Jurkat, Clone E6-1 (cell line): ENCODE measurements at places on chromosomes 16 and 17.

- no peak for DNase-seq
Observed at GRCh38 chr17:39994448-39994847, 13.8 kb downstream of the PSMD3 start.

- DNase-seq = no peak
Observed at GRCh38 chr16:28181515-28181914, 30.2 kb downstream of the XPO6 start.

GRCh38 chr17:74250324-74250995, 23.6 kb upstream of the DNAI2 start:
- DNase-seq = no peak

GRCh38 chr17:10628756-10629155, 28.4 kb downstream of the MYH3 start:
- DNase-seq = no peak

- no peak for DNase-seq
Observed at GRCh38 chr17:55990332-55991006, 162.8 kb upstream of the ANKFN1 start.

- DNase-seq = no peak
Observed at GRCh38 chr16:14961405-14962186, 13.2 kb upstream of the PDXDC1 start.

GRCh38 chr17:83113381-83113780, 34.0 kb downstream of the METRNL start:
- no peak for DNase-seq

- peak; percentile 60 for DNase-seq
Observed at GRCh38 chr17:49557312-49558024, 18.2 kb upstream of the NXPH3 start.

DNA sequence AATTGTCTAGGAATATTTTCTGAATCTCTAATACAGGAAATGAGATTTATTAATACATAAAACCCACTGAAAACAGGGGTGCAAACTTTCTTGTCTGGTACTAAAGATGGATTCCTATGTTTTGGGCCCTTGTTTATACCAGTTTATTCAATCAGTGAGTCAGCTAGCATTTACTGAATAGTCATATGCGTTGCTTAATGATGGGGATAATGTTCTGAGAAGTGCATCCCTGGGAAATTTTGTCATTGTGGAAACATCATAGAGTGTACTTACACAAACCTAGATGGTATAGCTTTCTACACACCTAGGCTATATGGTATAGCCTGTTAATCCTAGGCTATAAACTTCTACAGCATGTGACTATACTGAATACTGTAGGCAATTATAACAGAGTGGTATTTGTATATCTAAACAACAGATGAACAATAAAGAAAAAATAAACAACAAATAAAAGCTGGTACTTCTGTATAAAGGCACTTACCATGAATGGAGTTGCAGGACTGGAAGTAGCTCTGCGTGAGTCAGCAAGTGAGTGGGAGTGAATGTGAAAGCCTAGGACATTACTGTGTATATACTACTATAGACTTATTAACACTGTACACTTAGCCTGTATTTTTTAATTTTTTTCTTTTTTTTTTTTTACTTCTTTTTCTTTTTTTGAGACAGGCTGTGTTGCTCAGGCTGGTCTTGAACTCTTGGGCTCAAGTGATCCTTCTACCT, 63.7 kb downstream of the SIAH1 start:
- no peak for DNase-seq

DNA sequence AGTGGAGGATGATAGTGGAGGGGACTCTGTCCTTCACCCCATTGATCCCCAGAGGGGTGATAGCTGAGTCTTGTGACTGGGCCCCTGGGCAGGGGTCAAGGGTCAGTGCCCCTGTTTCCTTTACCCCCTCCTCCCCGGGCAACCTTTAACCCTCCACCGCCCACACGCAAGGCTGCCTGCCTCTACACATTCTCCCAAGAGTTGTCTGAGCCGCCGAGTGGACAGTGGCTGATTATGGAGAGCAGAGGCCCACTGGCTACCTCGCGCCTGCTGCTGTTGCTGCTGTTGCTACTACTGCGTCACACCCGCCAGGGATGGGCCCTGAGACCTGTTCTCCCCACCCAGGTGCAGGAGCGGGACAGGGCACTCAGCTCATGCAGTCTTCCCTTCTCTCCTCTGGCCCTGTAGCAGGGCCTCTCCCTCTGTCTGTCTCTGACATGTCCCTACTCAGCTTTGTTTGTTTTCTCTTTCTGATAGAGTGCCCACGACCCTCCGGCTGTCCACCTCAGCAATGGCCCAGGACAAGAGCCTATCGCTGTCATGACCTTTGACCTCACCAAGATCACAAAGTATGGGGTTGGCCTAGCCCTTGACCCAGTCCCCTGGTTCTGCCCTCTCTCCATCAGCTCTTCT, at the start of gene SHBG:
SHBG (plus strand) TSS at position 197 of the 633 bp plus-strand sequence; CDS start at position 235, 38 bp downstream.
- no peak for DNase-seq

DNA sequence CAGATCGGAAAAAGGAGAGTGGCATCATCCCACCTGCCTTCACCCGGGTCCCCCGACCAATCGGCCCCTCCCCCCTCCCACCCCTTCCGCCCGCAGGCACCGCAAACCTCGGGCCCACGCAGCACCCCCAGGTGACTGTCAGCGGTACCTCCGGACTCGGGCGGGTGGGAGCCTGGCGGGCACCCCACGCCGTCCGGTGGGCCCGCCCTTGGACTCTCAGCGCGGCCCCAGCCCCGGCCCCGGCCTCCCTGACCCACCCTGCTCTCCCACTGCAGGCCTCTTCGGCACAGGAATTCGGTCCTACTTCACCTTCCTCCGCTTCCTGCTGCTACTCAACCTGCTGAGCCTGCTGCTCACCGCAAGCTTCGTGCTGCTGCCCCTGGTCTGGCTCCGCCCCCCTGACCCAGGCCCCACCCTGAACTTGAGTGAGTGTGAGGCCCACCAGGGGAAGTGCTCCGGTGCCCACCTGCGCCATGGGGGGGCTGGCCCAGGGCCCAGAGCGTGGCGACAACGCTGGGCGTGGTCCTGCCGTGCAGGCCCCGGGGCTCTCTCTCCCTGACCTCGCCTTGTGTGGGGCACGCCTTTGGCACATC, 1.6 kb downstream of the TMC8 start:
- peak; percentile 81 for DNase-seq

- no peak for DNase-seq
Observed at GRCh38 chr16:26505496-26505895, 561.2 kb upstream of the C16orf82 start.

GRCh38 chr16:79794941-79795340, 194.4 kb upstream of the MAF start:
- DNase-seq = no peak

GRCh38 chr16:85054948-85055492, 27.4 kb downstream of the KIAA0513 start:
- no peak for DNase-seq

GRCh38 chr16:10509534-10510025, 70.8 kb downstream of the EMP2 start:
- peak; percentile 76 for DNase-seq

GRCh38 chr17:17454276-17454675, 22.5 kb upstream of the MED9 start:
- DNase-seq = no peak

DNA sequence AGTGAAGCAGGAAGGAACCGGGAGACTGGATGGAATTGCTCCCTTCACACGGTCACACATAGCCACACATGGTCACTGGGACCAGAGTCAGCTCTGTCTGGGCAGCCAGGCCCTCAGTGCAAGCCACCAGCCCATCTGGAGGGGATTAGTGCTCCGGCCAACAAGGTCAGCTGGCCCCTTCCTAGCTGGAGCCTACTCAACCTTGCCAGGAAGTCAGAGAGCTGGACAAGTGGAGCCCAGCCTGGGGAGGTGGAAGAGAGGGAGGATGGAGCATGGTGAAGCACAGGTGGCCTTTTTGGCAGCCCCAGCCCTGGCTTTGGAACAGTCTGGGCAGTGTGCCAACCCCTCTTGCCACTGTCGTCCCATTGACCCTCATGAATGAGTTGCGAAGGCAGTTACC, 3.7 kb upstream of the CACNA1G start:
- DNase-seq = no peak

- no peak for DNase-seq
Observed at GRCh38 chr16:24988593-24989338, 26.4 kb downstream of the ARHGAP17 start.

DNA sequence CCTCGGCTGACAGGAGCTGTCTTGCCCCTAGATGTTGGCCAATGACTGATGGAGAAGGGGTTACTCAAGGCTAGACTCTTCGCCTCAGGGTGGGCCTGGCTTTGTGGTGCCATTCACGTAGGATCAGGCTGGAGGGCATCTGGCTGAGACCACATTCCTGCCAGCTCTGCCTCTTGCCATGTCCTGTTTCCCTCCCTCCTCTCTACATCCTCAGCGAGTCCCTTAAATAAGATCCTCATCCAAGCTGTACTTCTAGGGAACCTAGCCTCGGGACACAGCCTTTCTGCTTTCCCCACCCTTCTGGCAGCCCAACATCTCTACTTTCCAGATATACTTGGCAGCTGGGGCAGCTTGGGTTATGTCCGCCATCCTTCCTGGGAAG, 27.9 kb upstream of the EFCAB13 start:
- DNase-seq = no peak

DNA sequence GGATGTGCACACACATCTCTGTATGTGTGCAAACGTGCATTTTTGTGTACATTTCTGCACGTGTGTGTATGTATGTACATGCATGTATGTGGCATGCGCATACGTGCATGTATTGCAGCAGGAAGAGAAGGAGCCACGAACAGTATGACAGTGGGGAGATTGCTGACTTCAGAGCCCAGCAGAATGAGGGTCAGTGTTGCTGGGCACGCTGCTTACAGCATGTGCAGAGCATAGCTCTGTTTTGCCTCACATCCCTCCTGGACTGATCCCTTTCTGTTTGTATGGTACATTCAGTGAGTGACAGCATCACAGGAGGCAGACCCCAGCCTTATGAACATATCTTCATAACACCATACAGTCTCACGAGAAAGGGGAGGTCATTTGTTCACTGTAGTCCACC, 934.0 kb upstream of the EEF2KMT start:
- no peak for DNase-seq

DNA sequence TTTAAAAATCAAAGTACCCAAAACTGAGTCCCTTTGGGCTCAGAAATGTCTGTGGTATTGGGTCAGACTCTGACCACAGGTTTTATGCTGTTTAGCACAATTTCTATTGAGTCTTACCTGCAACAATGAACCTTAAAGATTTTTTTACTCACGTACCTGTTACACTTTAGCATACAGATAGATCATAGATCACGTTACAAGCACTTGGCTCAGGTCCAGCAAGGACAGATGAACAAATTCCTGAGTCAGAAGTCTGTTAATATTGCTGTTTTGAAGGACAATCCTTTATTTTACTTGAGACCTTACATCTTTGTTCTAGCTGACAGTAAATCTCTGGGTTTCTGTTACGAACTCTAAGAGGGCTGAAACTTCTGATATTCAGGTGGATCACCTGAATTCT, 12.8 kb downstream of the SLC7A6OS start:
- DNase-seq = no peak

DNA sequence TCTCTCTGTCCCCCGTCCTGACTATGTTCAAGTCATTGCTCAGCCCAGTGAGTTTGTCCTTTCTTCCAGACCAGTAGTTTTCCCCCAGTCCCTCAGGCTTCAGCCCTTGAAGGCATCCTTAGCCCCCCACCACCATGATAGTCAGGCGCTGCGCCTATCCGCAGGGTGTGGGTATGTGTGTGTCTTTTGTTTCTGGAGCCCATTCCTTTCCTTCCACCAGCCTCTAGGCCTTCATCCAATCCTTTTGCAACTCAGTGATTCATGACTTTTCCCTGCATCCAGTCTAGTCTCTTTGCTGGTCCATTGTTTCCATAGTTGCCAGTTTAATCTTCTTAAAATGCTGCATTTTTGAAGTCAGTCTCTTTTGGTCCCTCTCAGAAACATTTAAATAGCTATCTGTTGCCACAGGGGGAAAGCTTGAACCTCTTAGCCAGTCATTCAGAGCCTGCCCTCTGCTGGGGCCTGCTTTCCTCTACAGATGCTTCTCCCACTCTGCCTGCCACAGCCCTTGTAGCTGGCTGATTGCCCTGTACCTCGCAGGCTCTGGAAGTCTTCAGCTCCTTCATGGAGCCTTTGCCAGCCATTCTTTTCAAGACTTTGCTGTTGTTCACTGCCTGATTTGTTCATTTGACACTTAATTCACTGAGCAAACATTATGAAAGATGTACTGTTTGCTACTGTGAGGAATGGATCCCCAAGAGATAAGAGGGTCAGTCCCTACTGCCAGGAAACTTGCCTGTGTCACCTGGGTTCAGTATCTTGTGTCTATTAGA, 55.9 kb upstream of the ADCY7 start:
- DNase-seq = peak; percentile 65

GRCh38 chr17:35057332-35057915, 6.1 kb downstream of the RFFL start:
- DNase-seq = no peak

DNA sequence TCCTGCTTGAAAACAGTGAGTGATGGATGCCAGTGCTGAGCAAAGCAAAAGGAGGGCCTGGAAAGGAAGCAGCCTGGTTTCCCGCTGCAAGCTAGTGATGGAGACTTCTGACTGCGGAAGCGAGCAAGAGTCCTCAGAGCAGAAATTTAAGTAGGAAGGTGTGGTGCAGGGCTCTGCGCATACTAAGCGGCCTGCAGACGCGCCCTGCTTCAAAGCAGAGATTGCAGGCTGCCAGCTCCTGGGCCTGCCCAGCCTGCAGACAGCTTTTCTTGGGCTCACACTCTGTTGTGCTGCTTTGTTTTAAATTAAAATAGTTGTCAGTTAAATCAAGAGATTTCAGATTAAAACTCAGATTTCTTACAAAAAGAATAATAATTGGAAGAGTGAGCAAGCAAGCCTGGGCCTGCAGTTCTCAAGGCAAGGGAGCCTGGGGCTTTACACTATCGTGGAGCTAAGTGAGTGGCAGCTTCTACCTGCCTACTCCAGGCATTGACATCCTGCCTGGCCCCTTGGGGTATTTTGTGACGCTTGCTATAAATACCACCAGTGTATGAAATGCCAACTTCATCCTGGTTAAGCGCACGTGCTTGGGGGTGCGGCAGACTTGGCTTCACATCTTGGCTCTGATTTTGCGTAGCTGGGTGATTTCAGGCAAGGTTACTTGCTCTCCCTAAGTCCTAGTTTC, 237.3 kb downstream of the XYLT1 start:
- DNase-seq = no peak

- peak; percentile 19 for DNase-seq
Observed at GRCh38 chr16:50671644-50672260, 9.4 kb downstream of the SNX20 start.

DNA sequence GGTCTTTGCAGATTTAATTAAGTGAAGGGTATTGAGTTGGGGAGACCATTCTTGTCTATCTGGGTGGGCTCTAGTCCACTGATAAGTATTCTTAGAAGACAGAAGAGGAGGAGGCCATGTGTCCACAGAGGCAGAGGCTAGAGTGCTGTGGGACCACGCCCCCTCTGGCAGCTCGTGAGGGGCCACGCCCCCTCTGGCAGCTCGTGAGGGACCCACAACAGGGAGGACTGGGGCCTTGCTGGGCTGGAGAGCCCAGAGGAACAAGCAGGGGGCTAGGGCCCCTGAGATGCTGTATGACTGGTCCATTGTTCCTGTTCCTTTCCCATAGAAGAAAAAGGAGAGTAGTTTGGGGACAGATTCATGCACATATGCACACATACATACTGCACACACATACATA, 106.8 kb downstream of the METRNL start:
- DNase-seq = no peak
